CD4-positive, alpha-beta T cell treated with Interferon alpha-2 for 1 hour (primary cell): ENCODE measurements at places on chromosomes 3 and 15.
A peak's percentile ranks its signal among the peaks of the same experiment; 100 is the strongest.

- no peak for DNase-seq
Measured at GRCh38 chr3:105656651-105657504, 211.9 kb downstream of the CBLB start.

- DNase-seq = no peak
Measured at GRCh38 chr3:14362890-14363289, 39.5 kb upstream of the SLC6A6 start.

DNA sequence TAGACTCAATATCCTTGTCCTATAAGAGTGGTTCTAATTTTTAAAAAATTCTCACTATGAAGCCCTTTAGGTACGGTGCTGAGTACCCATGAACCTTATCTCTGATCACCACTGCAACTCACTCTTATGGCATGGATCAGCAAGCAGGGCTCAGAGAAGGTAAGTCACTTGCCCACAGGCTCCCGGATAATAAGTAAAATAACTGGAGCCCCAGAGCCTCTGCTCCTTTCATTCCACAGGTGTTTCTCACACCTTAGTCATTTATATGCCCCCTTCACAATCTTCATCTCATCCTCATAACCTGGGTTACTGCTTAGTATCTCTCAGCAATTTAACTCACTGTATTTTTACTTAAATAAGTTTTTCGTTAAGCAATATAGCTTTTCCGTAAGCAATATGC is 28.4 kb upstream of the AKAP13 start:
- no peak for DNase-seq

GRCh38 chr15:29570121-29570947 is 251.9 kb downstream of the TJP1 start:
- DNase-seq = no peak

DNA sequence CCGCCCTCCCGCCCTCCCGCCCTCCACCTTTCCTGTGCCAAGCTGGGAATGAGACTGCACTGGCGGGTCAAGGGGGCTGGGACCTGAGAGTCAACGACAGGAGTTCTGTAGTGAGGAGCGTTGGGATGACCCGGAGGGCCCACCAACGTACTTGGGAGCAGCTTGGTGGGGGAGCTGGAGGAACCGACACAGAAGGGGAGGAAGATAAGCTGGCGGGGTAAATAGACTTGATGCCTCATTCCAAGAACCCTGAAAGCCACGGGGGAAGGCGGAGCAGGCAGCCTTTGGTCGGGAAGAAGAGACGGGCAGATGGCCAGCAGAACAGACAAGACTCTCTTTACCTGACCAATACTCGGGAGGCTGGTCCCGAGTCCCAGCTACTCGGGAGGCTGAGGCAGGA is 277 bp downstream of the FMN1 start:
- DNase-seq = no peak

- DNase-seq = no peak
Measured at GRCh38 chr15:71409541-71409940, 294.3 kb downstream of the THSD4 start.

GRCh38 chr3:171838218-171838720 is 4.9 kb upstream of the TMEM212 start:
- DNase-seq = no peak

GRCh38 chr3:17573396-17573795 is 169.0 kb downstream of the TBC1D5 start:
- no peak for DNase-seq

DNA sequence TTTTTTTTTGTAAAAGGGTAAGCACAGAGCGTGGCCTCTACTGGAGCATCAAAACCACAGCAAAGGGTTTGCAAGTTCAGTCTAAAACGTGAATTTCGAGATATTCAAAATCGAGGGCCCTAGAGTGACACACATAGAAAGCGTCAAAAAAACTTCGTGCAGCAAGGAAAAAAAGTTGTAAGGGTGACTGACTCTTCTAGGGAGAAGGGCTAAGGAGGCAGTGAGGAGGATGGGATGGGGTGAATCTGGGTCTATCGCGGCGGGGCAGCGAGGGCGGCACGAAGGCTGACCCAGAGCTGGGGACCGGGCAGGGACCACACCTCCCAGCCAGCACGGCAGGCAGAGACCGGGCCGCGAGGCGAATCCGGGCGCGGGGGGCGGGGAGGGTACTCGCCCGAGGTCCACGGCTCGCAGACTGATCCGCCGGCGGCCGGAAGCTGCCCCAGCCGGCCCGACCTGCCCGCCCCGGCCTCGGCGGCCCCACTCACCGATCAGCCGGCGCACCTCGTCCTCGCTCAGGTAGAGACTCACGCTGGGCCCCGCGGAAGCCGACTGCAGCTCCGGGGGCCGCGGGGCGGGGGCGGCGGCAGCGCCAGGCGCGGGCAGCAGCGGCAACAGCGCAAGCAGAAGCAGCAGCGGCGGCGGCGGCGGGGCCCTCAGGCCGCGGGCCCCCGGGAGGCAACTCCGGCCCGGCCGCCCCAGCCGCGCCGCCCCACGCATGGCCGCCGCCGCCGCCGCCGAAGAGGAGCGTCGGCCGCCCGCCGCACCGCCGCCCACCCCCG is 533 bp downstream of the RYK start:
- peak; percentile 17 for DNase-seq

DNA sequence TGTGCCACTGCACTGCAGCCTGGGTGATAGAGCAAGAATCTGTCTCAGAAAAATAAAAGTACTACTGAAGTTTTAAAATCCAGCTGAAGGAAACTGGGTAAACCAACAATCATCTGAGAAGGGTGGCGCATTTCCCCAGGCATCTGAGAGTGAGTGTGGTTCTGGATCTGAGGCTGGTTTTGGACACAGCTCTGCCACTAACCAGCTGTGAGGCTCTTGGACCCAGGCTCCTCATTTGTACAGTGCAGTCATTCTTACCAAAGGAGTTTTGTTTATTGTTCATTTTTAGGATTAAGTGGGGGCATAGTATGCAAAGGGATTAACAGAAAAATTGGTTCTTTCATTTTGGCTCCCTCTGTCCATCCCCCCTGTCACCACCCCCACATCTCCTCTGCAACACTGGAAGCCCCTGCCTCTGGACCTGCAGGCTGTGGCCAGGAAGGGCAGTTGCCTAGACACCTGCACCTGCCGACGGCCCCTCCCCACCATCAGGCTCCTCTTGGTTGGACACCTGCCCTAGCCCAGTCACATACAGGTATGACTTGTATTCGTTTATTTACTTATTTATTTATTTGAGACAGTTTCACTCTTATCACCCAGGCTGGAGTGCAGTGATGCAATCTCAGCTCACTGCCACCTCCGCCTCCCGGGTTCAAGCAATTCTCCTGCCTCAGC is 8.8 kb downstream of the NUP210 start:
- no peak for DNase-seq

- DNase-seq = peak; percentile 5
Measured at GRCh38 chr3:197428117-197428801, 127.5 kb downstream of the BDH1 start.

- no peak for DNase-seq
Measured at GRCh38 chr3:32048487-32049182, 57.8 kb upstream of the GPD1L start.

DNA sequence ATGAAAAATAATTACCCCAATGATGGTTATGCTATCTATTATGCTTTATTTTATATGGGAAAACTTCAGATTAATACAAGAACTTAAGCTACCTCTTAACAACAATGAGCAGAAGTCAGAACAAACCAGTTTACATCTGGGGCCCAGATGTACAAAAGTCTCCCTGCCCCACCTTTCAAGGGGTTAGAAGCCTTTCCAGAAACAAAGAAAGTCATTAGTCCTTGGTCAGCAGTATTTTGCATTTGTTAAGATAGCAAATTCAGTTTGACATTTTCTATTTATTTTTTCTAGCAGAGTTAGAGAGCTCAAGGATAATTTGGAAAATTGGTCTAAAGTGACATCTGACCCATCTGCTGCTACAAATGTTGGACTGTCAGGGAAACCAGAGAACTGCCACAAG is 478.7 kb upstream of the UBE2E2 start:
- DNase-seq = no peak
